NCI-H2081 treated with DMSO at 0.1 percent for 48 hours (cell line): ENCODE measurements at places on chromosomes 2 and 18.

DNA sequence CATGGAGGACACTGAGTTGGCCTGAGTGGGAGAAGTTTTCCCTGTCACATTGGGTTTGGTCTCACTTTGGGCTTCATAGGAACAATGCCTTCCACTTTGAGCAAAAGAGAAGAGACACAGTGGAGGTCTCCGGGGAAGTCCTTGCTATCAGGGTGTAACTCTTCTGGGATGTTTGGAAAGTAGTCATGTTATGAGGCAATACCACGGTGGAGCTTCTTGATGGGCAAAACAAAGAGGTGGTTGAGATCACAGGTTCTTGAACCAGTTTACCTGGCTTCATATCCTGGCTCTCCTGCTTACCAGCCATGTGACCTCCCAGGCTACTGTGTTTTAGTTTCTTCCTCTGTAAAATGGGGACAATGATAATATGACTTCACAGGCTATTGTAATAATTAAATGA is 478.6 kb downstream of the SLC4A3 start:
- no peak for DNase-seq

DNA sequence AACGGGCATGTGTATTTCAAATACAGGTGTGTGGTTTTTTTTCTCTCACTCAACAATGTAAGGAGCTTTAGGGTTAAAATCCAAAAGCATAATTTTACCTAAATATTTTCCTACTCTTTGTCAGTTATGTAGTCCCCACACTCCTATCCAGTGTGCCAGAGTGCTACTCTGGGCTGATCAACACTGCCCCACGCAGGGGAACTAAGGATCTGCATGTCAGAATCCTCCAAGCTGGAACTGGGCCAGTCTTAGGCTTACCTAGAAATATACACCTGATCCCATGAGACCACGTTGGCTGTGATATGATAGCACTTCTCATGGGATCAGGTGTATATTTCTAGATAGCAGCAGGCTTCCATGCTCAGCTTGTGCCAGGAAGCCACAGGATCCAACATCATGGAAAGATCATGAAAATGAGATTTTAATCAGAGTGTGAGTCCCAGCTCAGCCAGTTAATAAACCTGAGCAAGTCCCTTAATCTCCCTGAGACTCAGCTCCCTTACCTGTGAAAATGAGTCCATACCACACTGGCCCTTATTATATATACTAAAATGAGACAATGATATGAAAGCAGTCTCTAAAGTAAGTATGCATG is 29.7 kb downstream of the CCDC141 start:
- DNase-seq = peak; percentile 47

DNA sequence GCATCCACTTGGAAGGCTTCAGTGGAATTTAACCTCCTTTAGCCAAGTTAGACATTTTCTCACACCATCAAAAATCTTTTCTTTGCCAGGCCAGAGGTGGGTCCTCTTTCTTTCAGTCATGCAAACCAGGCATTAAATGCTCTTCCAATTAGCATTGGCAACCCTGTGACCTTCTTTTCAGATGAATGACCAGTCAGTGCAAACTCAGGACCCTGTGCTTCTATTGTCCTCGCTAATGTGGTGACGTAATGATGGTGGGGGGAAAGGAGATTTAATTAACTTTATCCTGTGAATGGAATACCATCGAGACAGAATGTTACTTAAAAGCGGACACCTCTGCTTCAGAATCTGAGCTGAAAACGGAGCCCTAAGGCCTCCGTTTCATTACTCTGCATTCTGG is 23.2 kb upstream of the STPG4 start:
- DNase-seq = no peak

GRCh38 chr2:233093166-233093448 is 33.0 kb downstream of the INPP5D start:
- no peak for DNase-seq

DNA sequence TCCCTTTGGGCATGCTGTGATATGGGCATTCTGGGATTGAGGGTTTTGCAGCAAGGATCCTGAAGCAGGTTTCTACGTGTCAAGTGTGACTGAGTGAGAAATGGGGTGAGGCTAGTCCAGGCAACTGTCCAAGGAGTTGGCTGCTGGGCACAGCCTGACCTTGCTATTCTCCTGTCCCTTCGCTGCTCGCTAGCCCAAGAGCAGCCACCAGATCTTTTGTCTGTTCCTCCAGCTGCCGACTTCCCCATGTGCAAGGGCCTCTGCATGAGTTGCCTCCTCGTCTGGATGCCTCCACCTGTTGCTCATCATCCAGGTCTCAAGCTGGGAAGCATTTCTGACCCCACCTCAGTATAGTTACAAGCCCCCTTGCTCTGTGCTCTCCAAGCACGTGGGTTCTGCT is 71.1 kb downstream of the DYSF start:
- no peak for DNase-seq

DNA sequence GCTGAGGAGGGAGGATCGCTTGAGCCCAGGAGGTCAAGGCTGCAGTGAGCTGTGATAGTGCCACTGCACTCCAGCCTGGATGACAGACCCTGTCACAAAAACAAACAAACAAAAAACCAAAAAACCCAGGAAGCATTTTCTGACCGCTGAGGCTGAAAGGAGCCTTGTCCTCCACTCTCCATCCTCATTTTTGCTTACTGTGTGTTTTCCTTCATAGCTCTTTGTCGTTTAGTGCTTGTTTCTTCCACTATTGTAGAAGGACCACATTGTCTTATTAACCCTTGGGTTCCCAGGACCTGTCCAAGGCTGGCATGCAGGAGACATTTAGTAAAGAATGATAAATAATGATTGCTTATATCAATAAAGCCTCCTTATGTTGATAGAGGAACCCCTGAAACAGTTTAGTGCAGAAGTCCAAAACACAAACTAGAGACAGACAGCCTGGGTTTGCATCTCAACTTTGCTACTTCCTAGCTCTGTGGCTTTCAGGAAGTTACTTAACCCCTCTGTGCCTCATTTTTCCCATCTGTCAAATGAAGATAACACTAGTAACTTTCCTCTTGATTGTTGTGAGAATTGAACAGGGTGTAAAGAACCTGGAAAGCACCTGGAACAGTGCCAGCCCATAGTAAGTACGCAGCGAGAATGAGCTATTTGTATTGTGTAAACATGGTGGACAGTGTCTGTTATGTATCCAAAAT is 126.0 kb downstream of the LPIN1 start:
- no peak for DNase-seq

- DNase-seq = no peak
Observed at GRCh38 chr18:44811572-44812125, 131.0 kb downstream of the SETBP1 start.

GRCh38 chr18:64872710-64873458 is 724.0 kb upstream of the LINC00305 start:
- no peak for DNase-seq

DNA sequence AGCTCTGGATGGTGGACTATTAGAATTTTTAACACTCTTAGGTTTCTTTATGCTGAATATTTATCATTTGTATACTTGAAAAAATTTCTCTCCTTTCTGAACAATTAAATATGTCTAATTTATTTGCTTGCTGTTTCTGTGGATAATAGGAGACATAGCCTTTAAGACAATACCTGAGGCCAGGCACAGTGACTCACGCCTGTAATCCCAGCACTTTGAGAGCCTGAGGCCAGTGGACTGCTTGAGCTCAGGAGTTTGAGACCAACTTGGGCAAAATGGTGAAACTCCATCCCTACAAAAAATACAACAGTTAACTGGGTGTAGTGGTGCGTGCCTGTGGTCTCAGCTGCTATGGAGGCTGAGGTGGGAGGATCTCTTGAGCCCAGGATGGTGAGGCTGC is 54.7 kb downstream of the FAM117B start:
- DNase-seq = no peak

DNA sequence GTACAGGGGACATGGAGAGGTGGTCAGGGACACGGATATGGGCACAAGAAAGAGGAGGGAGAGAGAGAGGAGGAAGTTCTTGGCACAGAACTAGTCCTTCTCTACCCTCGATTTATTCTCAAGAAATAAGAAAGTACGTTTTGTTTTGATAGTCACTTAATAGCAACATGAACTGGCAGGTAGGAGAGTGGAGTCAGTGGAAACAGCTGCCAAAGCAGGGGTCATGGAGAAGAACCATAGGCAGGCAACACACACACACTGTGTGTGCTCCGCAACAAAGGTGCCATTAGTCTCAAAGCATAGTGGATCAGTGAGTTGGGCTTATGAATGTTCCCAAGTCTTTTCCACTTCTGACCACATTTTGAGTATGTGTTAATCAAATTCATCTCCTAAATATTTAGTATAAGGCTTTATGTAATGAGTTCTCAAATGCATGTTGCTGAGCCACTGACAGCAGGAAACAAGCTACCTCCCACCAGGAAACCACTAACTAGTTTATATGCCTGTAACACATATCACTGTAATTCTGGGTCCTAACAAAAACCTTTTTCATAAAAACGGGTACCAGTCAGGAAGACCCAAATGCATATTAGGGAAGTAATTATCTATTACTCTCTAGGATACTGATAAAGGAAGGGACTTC is 41.1 kb downstream of the IWS1 start:
- DNase-seq = no peak

DNA sequence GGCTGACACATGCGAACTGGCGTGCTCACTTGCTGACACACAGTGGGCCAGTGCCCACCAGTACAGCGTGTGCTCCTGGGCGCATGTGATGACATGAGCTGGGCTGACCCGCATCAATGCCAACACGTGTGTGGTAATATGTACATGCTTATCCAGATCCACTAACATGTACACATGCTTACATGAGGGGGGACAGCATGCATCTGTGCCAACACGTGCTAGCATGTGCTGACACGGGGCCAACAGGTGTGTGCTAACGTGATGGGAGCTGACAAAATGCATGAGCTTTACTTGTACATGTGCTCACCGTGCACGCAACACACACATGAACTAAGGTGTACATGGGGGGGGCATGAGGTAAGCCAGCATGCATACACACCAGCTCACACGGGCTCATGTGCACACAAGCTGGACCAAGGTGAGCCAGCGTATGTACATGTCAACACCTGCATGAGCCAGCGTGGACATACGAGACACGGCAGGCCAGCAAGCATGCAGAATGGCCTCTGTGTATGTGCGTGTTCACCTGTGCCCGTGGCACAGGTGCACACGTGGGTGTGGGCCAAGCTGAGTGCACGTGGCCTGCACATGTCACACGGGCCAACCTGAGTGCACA is 28.5 kb downstream of the GPC1 start:
- DNase-seq = no peak

- no peak for DNase-seq
Observed at GRCh38 chr2:173359231-173359630, 4.6 kb downstream of the CDCA7 start.
